ENCODE measurements at places on chromosomes 7 and 10.

GRCh38 chr7:12583922-12584321 is 13.4 kb downstream of the SCIN start:
- no peak for DNase-seq

GRCh38 chr10:131198843-131199242 is 112.7 kb downstream of the TCERG1L start:
- DNase-seq = no peak

DNA sequence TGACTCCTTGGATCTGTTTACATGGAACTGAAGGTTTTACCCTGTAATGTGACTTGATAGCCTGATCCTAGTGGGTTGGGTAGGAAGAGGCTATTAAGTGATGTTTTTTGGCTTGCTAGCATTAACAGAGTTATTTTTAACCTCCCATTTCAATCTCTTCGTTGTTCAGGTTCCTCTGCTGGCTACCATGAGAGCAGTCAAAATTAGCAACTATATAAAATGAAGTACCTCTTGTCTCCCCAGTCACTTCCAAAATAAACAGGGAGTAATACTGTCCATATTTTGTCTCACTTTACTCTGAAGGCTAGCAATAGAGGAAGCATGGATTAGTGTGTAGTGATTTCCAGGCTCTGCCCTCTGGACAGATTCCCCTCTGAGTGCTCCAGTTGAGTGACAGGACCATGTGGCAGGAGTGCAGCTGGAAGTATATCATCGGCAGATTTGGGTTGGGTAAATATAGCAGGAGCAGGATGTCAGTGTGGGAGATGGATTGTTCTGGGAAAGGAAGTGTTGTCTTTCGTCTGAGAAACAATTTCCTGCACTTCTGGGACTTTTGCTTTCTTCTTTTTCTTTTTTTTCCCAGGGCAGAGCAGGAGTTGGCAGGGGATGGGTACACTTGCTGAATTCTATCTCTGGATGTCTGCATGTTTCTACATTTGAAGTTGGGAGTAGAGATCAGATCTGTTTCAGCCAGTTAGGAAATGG is 35.2 kb downstream of the GBF1 start:
- no peak for DNase-seq

- no peak for DNase-seq
Measured at GRCh38 chr10:48484911-48485310, 120.0 kb downstream of the ARHGAP22 start.

- no peak for DNase-seq
Measured at GRCh38 chr10:13908475-13908874, 321.7 kb downstream of the PRPF18 start.

- no peak for DNase-seq
Measured at GRCh38 chr10:128463991-128464760, 338.0 kb upstream of the MKI67 start.

- no peak for DNase-seq
Measured at GRCh38 chr10:80542652-80543318, 5.1 kb downstream of the SH2D4B start.

DNA sequence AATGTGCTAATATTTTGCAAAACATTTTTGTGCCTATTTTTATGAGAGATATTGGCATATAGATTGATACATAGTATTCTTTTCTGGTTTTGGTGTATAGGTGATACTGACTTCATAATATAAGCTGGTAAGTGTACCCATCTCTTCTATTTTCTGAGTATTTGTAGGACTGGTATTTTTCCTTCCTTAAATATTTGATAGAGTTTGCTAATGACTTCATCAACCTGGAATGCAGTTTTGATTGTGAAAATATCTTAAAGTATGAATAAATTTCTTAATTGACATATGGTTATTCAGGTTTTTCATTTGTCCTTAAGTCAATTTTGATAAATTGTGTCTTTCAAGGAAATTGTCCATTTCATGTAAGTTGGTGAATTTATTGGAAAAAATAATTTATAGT is 6.1 kb upstream of the SCRN1 start:
- DNase-seq = no peak
